Activated CD4-positive, alpha-beta T cell treated with anti-CD3 and anti-CD28 coated beads for 36 hours (primary cell): ENCODE measurements at places on chromosomes 6 and 20. TPM values are rescaled to one million over a fixed set of nuclear protein-coding genes. Genes with fewer than 3 reads are reported as not detected.

The FRMD1 gene
- total RNA-seq, result not detected

DNA sequence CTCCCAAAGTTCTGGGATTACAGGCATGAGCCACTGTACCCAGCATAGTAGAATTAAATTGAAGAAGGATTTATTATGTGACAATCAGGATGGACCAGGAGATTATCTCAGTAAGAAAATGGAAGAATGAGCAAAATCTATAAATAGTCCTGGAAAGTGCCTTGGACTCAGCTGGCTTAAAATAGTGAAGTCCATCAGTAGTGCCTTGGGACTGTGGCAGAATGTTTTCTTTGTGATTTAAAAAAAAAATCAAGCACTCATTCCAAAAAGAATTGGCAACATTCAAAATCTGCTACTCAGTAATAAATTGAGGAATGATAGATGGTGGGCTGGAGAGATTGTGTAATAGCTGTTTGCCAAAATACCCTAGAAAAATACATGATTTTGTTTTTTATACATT is 37.0 kb upstream of the MAS1 start:
- no peak overlapping the region for H3K4me3 ChIP-seq
- DNase-seq, result no peak
- no peak overlapping the region for H3K27ac ChIP-seq
- no peaks in the 10 kb centered on the region for H3K27me3 ChIP-seq

- no peaks in the 10 kb centered on the region for H3K27me3 ChIP-seq
- H3K27ac ChIP-seq, result peak overlapping the region; percentile 92
- peaks cover 31% of the 10 kb centered on the region for H3K36me3 ChIP-seq
- peak overlapping the region; percentile 88 for H3K4me3 ChIP-seq
- DNase-seq, result peak; percentile 70
These were observed 1.2 kb downstream of the TGIF2 start for GRCh38 chr20:36574366-36575135.

GRCh38 chr6:42618686-42619085 is 54.9 kb downstream of the UBR2 start:
- peaks cover 31% of the 10 kb centered on the region for H3K36me3 ChIP-seq
- peaks cover 12% of the 10 kb centered on the region for H3K4me1 ChIP-seq
- no peak overlapping the region for H3K27ac ChIP-seq
- H3K4me3 ChIP-seq, result no peak overlapping the region
- H3K27me3 ChIP-seq, result no peaks in the 10 kb centered on the region

- H3K27ac ChIP-seq, result peak overlapping the region; percentile 86
- H3K4me1 ChIP-seq, result peaks cover 86% of the 10 kb centered on the region
- DNase-seq, result no peak
- H3K36me3 ChIP-seq, result peaks cover 20% of the 10 kb centered on the region
These were observed 26.8 kb downstream of the PAQR8 start for GRCh38 chr6:52388790-52389189.

- no peaks in the 10 kb centered on the region for H3K4me1 ChIP-seq
- DNase-seq, result no peak
- H3K27me3 ChIP-seq, result no peaks in the 10 kb centered on the region
These were observed 90.4 kb downstream of the SERAC1 start for GRCh38 chr6:158077676-158078075.

- peaks cover 16% of the 10 kb centered on the region for H3K4me1 ChIP-seq
- H3K4me3 ChIP-seq, result no peak overlapping the region
- H3K36me3 ChIP-seq, result no peaks in the 10 kb centered on the region
These were observed 53.5 kb downstream of the ZDHHC14 start for GRCh38 chr6:157434349-157435033.

GRCh38 chr6:133683606-133684005 is 205.3 kb upstream of the TCF21 start:
- no peak overlapping the region for H3K27ac ChIP-seq
- H3K4me3 ChIP-seq, result no peak overlapping the region
- H3K36me3 ChIP-seq, result no peaks in the 10 kb centered on the region

The BPIFB1 gene
- total RNA-seq, result not detected

GRCh38 chr6:139881728-139882211 is 507.3 kb upstream of the CITED2 start:
- H3K4me1 ChIP-seq, result peaks cover 2% of the 10 kb centered on the region
- peaks cover 2% of the 10 kb centered on the region for H3K27me3 ChIP-seq
- no peaks in the 10 kb centered on the region for H3K36me3 ChIP-seq
- DNase-seq, result peak; percentile 33
- H3K4me3 ChIP-seq, result no peak overlapping the region

DNA sequence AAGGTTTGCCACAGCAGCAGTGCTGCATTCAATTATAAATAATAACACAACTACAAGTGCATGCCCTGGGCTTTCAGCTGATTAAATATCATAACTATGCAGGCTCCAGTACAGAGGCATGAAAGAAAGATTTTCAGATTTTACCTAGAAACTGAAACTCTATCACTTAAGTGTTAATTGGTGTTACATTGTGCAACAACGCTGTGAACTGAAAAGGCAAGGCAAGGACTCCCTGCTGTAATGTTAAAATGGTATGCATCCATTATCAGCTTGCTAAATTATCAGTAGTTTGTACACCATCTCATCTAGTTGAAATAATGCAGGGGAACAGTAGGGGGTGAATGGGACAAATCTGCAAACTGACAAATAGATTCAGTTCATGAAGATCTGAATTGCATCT is 976.7 kb upstream of the MANEA start:
- H3K36me3 ChIP-seq, result no peaks in the 10 kb centered on the region
- no peak for DNase-seq
- no peak overlapping the region for H3K27ac ChIP-seq

GRCh38 chr6:100923481-100924165 is 42.5 kb upstream of the ASCC3 start:
- H3K36me3 ChIP-seq, result no peaks in the 10 kb centered on the region
- peaks cover 12% of the 10 kb centered on the region for H3K27me3 ChIP-seq
- no peaks in the 10 kb centered on the region for H3K4me1 ChIP-seq

DNA sequence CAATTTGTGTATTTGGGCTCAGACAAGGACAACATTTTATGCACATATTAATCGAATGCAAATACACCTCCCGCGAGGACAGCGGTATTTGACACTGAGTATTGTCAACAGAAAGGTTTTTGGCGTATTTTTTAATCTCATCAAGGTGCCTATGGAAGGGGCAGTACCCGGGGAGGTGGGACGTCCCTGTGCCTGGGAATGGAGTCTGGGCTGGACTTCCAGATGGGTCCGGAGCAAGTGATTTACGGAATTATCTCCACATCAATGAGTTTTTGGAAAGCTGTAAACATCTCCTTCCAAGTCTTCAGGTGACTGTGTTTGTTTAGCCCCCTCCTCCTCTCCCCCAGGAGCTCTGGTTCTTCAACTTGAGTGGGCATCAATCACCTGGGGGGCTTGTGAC is 39.8 kb downstream of the PRR18 start:
- no peak overlapping the region for H3K27ac ChIP-seq
- H3K27me3 ChIP-seq, result no peaks in the 10 kb centered on the region
- no peak overlapping the region for H3K4me3 ChIP-seq

- H3K36me3 ChIP-seq, result peaks cover 30% of the 10 kb centered on the region
- DNase-seq, result peak; percentile 63
- peak overlapping the region; percentile 48 for H3K4me3 ChIP-seq
- peaks cover 55% of the 10 kb centered on the region for H3K4me1 ChIP-seq
- H3K27me3 ChIP-seq, result no peaks in the 10 kb centered on the region
These were observed 138.3 kb downstream of the IPCEF1 start for GRCh38 chr6:154218301-154218700.

DNA sequence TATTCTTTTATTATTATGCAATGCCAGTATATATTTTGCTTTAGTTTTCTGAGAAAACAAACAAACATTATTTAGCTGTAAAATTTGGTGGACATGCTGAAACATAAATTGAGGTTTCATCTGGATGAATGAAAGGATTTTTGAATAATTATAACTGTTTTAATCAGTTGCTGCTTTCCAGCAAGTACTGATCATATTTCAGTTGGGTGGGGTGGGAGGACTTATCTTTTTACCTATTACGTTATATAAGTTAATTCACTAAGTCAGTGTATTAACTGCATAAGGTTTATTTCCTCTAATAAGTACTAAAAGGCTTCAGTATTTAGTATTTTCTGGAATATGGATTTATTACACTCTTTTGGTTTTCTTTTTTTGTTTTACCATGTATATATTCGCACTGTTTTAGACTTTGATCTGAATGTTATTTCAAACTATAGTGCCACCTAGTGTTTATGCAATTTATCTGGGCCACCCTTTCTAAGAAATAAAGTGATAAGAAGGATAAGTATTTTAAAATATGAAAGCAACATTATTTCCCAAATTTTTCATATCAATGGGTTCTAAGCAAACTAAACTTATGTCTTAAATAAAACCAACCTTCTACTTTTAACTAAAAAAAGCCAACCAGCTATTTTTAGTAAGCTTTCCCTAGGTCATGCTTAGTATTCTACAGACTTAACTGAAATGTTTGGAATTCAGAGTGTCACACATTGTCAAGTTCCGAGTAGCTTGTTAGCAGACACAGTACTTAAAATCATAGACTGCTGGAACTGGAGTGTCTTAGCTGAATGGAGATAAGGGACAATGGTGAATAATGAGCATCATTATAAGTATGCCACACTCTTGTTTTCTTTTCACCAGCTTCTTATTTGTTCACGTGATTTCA is 105.4 kb upstream of the MCHR2 start:
- no peak overlapping the region for H3K4me3 ChIP-seq
- no peaks in the 10 kb centered on the region for H3K4me1 ChIP-seq
- no peak for DNase-seq
- H3K27me3 ChIP-seq, result peaks cover 2% of the 10 kb centered on the region
- H3K36me3 ChIP-seq, result no peaks in the 10 kb centered on the region

- H3K36me3 ChIP-seq, result no peaks in the 10 kb centered on the region
- no peak for DNase-seq
- H3K27ac ChIP-seq, result no peak overlapping the region
These were observed 206.7 kb downstream of the CLIC5 start for GRCh38 chr6:45808917-45809316.

GRCh38 chr6:51570168-51570921 is 517.1 kb downstream of the PKHD1 start:
- no peak overlapping the region for H3K4me3 ChIP-seq
- no peaks in the 10 kb centered on the region for H3K4me1 ChIP-seq
- H3K36me3 ChIP-seq, result no peaks in the 10 kb centered on the region
- DNase-seq, result no peak
- H3K27ac ChIP-seq, result no peak overlapping the region

GRCh38 chr6:30311101-30311500 is 15.6 kb upstream of the TRIM39 start:
- no peak overlapping the region for H3K27ac ChIP-seq
- peaks cover 29% of the 10 kb centered on the region for H3K4me1 ChIP-seq
- peaks cover 67% of the 10 kb centered on the region for H3K36me3 ChIP-seq
- no peak for DNase-seq

DNA sequence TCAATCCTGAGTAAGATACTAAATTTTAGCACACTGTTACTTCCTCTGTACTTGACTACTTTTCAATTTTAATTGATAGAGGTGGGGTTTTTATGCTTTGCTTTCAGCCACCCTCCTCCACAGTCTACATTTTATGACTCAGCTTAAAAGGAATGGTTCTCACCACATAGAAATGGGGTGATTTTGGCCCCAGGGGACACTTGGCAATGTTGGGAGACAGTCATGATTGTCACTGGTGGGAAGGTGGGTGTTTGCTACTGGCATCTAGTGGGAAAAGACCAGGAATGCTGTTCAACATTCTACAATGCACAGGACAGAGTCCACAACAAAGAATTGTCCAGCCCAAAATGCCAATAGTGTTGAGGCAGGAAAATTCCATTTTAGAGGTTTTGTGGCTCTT is 71.3 kb downstream of the PCSK2 start:
- H3K4me3 ChIP-seq, result no peak overlapping the region
- DNase-seq, result no peak
- H3K27ac ChIP-seq, result no peak overlapping the region
- H3K27me3 ChIP-seq, result peaks cover 2% of the 10 kb centered on the region
- no peaks in the 10 kb centered on the region for H3K4me1 ChIP-seq

- no peak for DNase-seq
- H3K4me1 ChIP-seq, result no peaks in the 10 kb centered on the region
- no peak overlapping the region for H3K4me3 ChIP-seq
These were observed 656.7 kb downstream of the EPHA7 start for GRCh38 chr6:92762443-92763273.

The CCDC170 gene
- total RNA-seq, result not detected

- peaks cover 7% of the 10 kb centered on the region for H3K36me3 ChIP-seq
- H3K4me3 ChIP-seq, result no peak overlapping the region
These were observed 32.6 kb upstream of the GRM4 start for GRCh38 chr6:34178357-34179105.

The EYA4 gene
- not detected for total RNA-seq
